Activated CD8-positive, alpha-beta memory T cell treated with anti-CD3 and anti-CD28 coated beads for 24 hours (primary cell): ENCODE measurements at places on chromosomes 2 and 18.

DNA sequence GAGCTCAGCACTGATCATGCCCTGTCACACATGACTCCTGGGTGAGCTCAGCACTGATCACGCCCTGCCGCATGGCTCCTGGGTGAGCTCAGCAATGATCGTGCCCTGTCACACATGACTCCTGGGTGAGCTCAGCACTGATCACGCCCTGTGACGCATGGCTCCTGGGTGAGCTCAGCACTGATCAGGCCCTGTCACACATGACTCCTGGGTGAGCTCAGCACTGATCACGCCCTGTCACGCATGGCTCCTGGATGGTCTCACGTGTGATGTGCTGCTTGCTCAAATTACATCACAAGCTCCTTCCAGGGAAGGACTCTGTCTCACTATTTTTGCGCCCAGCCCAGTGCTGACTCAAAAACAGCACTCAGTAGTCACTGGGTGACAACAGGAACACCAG lies 258.0 kb downstream of the HDAC4 start:
- DNase-seq, result no peak

DNA sequence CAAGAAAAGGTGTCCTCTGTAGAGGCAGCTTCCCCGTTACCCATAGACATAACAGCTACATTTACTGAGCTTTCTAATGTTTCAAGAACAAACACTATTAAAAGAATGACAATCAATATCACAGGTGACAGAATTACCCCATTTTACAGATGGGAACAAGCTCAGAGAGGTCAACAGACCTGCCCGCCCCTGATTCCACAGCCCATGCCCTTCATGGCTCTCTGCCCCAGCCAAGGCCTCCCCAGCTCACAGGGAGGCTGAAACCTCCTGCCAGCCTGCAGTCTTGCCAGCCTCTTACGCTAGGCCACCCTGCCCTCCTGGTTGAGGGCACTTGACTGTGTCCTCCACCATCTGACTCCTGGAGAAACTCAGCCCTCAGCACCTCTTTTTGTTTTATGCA lies 19.1 kb upstream of the SLC35F6 start:
- DNase-seq, result no peak

DNA sequence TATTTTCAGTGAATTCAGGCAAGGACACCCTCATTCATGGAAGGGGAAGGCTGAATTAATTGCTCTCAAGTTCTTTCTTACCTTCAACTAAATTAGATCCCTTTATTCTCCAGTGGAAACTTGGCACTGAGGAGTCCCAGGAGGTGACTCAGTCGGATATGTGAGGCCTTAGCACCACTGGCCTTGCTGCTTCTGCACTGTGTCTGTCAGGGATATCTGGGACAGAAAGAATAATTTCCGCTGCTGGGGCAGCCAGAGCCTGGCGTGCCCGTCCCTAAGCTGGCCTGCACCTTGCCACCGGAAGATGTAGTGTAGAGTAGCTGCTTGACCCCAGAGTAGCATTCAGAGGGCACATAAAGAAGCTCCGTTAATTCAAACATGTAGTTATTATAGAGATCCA lies 53.4 kb downstream of the LIMS1 start:
- no peak for DNase-seq

GRCh38 chr18:79479116-79479760 lies 83.5 kb downstream of the NFATC1 start:
- no peak for DNase-seq

- DNase-seq, result no peak
These were observed 19.0 kb downstream of the ALK start for GRCh38 chr2:29902356-29902755.

DNA sequence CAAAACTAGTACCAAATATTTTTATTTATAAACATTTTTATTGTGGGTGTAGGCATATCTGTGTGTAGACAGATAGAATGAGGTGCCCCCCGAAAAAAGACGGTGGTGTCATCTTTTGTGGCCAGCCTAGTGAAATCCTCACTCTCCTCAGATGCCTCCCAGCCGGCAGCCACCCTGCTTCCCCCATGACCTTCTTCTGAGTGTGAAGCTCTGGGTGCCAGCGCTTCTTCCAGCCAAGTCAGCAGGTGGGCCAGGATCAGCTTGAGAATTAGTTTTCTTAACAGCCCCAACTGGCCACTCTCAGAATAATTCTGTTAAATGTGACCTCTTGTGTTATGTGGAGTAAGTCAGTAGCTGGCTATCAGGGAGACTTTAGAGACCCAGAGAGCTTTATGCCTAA lies 229.6 kb upstream of the FOSL2 start:
- no peak for DNase-seq

- DNase-seq, result no peak
These were observed 82.6 kb downstream of the AGAP1 start for GRCh38 chr2:235576337-235576910.

DNA sequence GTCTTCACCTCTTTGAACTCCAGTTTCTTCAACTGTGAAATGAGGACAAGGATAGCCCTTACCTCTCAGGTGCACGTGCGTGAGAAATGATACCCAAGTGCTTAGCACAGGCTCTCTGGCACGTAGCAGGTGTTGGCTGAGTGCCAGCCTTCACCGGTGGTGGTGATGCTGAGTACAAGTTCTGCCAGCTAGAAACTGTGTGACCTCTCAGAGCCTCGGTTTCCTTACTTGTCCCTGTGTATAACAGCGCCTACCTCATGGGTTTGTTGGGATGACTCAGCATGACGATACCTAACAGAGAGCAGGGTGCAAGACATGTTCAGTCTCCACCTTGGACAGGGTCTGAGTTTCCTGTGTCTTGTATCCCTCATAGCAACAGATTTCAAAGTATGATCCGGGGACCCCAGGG lies 205.1 kb downstream of the TNS1 start:
- peak; percentile 46 for DNase-seq

GRCh38 chr2:181457741-181458425 lies 697 bp downstream of the ITGA4 start:
- DNase-seq, result peak; percentile 90

- no peak for DNase-seq
These were observed 23.4 kb downstream of the MBD5 start for GRCh38 chr2:148044322-148044721.

GRCh38 chr18:9146224-9146623 lies 9.6 kb downstream of the ANKRD12 start:
- DNase-seq, result no peak

DNA sequence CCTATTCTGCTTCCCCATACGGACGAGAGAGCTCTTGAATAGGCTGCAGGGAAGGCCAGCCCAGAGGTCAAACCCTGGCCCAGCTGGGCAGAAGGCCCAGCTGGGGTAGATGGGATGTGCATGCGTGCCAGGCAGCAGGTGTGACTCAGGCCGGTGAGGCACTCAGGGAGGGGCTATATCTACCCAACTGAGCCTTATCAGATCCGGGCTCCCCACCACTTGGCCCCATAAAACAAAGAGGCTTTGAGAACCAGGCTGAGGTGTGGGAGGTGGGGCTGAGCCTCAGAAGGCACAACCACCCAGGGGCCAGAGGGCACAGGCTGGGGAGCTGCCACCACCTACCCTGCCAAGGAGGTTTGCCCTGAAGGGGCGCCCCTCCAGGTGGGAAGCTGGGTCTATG lies 8.0 kb upstream of the CFAP65 start:
- DNase-seq, result no peak

GRCh38 chr2:126898636-126899035 lies at the start of gene TEX51:
Gene TEX51 (plus strand): TSS chr2:126898890. CDS start chr2:126898919, 29 bp downstream.
- DNase-seq, result no peak

DNA sequence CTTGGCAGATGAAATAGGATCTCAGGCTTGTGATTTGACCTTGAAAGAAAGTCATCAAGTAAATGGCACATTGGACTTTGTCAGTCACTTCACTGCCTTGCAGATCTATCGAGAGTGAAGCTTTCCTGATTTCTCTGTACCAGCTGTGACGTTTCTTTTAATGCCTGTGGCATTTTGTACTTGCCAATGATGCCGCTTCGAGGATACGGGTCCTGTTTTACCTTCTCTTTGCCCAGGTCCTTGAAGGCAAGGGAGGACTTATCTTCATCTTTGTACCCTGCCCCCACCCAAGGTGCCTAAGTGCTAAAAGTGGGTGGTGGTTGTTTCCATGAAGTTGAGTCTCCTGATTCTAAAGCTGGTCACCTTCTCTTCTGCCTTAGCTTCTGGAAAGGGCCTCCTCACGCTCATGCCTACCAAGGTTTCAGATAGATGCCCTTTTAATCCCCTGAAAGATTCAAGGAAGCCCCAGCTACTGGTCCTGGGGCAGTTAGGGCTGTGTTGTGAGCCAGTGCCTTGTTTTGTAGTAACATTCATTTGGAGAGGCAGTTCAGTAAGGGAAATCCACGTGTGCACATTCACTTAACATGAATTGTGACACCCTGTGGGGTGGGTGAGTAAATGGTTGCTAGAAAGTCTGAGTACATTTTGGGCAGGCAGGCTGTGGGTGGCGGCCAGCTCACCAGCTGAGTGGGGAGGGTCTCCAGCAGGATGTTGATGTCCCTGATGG lies 6.1 kb downstream of the LBH start:
- DNase-seq, result peak; percentile 74

GRCh38 chr2:96549967-96550786 lies 13.6 kb downstream of the ARID5A start:
- DNase-seq, result no peak
